ENCODE measurements at places on chromosomes 12 and 14.

GRCh38 chr14:46574221-46574977 lies 77.2 kb downstream of the RPL10L start:
- DNase-seq = no peak

- no peak for DNase-seq
Measured at GRCh38 chr14:51504669-51505068, 147.0 kb upstream of the FRMD6 start.

- no peak for DNase-seq
Measured at GRCh38 chr12:115569345-115570068, 708.0 kb downstream of the MED13L start.

- DNase-seq = no peak
Measured at GRCh38 chr12:65891219-65891618, 66.9 kb downstream of the HMGA2 start.

GRCh38 chr14:64766430-64767151 lies 62.4 kb downstream of the PLEKHG3 start:
- DNase-seq = no peak

DNA sequence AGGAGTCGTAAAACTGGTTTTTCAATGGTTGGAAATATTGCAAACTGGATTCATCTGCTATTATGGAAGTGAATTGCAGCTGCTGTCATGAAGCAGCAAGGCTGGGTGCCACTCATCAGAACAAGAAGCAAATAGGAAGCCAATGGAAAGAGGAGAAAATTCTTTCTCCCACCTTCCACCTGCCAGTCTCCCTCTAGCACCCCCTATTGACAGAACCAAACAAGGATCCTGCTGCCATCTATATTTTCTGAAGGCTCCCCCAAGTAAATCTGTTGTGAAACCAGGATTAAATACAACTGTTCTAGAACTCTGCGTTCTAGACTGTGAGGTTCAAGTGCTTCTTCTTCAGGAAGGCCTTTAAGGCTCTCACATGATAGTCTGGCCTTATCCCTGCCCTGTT lies 286.6 kb downstream of the AACS start:
- DNase-seq = no peak

DNA sequence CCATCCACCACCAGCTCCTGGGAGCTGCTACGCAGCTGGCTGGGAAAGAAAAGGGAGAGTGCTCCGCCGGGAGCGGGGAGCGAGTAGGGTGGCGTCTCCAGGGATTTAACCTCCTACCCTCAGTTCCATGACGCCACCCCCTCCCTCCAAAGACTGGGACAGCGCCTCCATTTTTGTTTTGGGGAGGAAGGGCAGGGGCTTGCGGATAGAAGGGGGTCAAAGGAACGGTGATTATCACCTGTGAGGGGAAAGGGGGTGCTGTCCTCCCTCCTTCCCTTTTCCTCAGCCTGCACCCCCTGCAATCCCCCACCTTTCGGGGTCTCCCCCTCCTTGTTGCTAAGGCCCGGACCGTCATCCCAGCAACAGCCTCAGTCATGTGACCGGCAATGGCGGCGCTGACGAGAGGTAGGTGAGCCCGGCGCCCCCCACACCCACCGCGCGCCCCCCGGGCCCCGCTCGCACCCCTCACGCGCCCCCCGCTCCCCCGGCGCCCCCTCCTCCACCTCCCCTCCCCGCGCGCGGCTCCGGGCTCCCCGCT lies at the start of gene DTX3:
DTX3 (plus strand) TSS at position 371 of the 538 bp plus-strand sequence. CDS start 1,694 bp downstream, outside the sequence.
- DNase-seq = no peak

GRCh38 chr14:39320318-39320717 lies 86.6 kb downstream of the MIA2 start:
- no peak for DNase-seq

- peak; percentile 20 for DNase-seq
Measured at GRCh38 chr14:60721326-60722106, 2.6 kb downstream of the SIX4 start.

All from activated T-helper 1 cell treated with Interleukin-2 at 50 U/mL for 16 hours (primary cell).